Tibial nerve (tissue), 4 donors: ENCODE measurements at places on chromosomes 16 and 17. TPM values are rescaled to one million over a fixed set of nuclear protein-coding genes. Genes with fewer than 3 reads are reported as not detected.

CNTNAP1 gene
- total RNA-seq = 21.0 TPM

PIGW gene
- total RNA-seq = 3.3 TPM

SDR42E2 gene
- total RNA-seq = not detected

ZSCAN10 gene
- not detected for total RNA-seq

EIF3CL gene
- total RNA-seq = 215 TPM

ARHGAP27 gene
- total RNA-seq = 18.4 TPM

DCUN1D3 gene
- total RNA-seq = 28.9 TPM

SLC38A8 gene
- not detected for total RNA-seq

MT2A gene
- 329 TPM for total RNA-seq

GRAP gene
- 7.5 TPM for total RNA-seq

TOP2A gene
- 0.21 TPM for total RNA-seq

BCL6B gene
- 1.9 TPM for total RNA-seq

GRCh38 chr17:7951143-7951792 lies 19.3 kb downstream of the CNTROB start:
- DNase-seq = no peak

- DNase-seq = no peak
Measured at GRCh38 chr17:69608141-69608540, 193.6 kb downstream of the MAP2K6 start.

DNA sequence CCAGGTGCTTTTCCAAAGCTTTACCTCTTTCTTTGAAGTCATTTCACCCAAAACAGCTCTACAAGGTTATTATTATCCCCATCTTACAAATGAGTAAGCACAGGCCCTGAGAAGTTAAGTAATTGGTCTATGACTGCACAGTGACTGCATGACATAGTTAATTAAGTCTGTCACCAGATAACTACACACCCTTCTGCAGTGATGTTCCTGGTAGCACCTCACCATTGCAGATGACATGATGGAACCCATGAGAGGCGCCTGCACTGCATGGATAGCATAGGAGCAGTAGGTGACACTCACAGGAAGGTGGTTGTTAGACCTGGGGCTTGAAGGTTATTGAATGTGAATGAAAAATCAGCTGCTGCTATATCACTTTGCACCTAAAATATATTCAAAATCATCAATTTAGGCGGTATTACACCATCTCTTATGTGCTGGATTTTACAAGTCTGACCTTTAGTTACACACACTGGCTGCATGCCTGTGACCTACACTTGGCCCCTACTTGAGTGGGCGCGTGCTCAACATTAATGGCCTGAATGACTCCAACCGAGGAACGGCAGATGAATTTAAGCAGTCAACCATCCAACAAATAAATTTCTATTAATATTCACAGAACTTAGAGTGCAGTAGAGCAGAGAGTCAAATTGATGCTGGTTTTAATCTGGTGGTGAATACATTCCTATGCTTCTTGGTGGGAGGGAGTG lies 239.6 kb downstream of the CDH11 start:
- no peak for DNase-seq

- DNase-seq = no peak
Measured at GRCh38 chr17:80783486-80783885, 208.2 kb upstream of the CHMP6 start.

DNA sequence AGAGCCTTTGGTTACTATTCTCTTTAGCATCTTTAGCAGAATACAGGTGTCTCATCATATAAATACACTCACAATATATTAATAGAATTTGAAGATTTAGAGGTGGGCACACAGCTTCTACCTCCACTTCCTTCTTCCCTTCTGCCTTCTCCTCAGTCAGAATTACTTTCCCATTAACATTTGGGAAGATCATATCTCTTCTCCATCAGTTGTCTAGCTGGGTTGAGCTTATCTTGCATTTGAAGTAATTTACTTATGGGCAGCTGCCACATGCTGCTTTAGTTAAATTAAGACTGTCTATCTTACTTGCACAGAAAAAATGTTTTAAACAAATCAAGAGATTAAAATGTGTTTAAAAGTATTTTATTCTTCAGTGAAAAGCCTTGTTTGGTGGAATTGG lies 110.1 kb upstream of the ASIC2 start:
- DNase-seq = no peak

DNA sequence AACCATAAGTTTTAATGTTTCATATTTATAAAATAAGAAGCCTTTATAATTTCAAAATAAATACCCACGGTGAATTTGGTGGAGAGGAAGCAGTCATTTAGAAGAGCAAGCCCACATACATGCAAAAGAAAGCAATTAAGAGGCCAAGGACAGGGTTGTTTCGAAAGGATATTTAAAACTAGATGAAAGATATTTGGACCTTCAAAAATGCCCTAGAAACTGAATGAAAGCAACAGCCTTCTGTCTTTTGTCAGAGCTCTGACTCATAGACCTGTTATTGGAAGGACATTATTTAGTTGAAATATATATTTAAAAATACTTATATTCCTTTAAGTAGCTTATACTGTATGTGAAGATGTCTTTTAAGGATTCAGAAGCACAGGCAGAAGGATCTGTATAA lies 8.6 kb upstream of the METTL9 start:
- no peak for DNase-seq

GRCh38 chr17:54876656-54877195 lies 23.9 kb upstream of the TOM1L1 start:
- no peak for DNase-seq

GRCh38 chr17:74521701-74522201 lies 9.5 kb downstream of the CD300LB start:
- DNase-seq = no peak

DNA sequence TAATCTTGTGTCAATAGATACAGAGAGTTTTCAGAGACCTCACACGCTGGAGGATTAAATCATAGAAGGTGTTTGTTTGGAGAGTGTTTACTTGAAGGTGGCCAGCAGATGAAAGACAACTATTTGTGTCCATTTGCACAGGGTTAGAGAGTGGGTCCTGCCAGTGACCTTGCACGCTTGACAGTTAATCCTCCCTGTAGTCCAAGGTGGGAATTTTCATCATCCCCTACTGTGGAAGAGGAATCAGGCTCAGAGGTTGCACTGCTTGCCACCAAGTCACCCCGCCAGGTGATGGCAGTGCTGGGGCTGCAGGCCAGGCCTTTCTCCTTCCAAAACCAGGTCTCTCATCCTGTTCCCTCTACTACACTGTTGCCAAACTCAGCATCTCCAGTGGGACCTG lies 12.3 kb downstream of the CDH1 start:
- DNase-seq = no peak

- DNase-seq = no peak
Measured at GRCh38 chr16:66344533-66345145, 21.9 kb upstream of the CDH5 start.

DNA sequence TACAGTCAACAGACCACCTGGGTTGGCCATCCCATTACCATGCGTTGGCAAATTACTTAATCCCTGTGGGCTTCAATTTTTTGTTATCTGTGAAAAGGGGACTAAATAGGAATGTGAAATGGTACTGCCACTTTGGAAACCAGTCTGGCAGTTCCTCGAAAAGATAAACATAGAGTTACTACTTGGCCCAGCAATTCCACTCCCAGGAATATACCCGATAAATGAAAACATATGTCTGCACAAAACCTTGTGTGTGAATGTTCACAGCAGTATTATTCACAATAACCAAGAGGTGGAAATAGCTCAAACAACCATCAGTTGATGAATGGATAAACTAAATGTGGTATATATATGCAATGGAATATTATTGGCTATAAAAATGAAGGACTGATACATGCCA lies 87.9 kb downstream of the TANGO6 start:
- no peak for DNase-seq

DNA sequence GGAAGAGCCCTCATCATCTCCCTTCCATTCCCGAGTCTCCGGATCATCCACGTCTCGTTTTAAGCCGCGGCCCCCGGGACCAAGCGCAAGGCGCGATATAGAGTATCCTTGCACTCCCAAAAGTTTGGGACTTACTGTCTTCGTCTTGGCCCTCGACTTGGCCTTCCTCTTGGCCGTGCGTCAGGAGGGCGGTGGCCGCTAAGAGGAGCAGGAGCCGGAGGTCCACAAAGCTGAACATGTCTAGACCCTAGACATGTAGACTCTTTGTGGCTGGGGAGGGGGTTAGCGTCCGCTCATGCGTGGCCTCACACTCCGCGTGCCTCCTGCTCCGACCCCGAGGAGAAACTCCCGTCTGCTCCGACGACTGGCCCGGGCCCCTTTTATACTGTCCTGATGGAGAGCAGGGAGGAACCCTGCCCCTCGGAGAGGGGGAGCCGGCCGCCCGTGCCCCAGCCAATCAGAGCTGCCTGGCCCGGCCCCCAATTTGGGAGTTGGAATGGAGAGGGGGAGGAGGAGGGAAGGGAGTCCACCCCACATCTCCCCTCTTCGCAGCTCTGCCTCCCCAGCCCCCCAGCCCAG lies at the start of gene COL1A1:
TSS of gene COL1A1 (minus strand) at position 356 of the 579 bp plus-strand sequence. CDS start at position 238, 118 bp downstream.
- DNase-seq = peak; percentile 72

GRCh38 chr16:22035153-22035552 lies 27.2 kb downstream of the MOSMO start:
- DNase-seq = no peak

- DNase-seq = no peak
Measured at GRCh38 chr16:76656994-76657393, 379.8 kb downstream of the CNTNAP4 start.

DNA sequence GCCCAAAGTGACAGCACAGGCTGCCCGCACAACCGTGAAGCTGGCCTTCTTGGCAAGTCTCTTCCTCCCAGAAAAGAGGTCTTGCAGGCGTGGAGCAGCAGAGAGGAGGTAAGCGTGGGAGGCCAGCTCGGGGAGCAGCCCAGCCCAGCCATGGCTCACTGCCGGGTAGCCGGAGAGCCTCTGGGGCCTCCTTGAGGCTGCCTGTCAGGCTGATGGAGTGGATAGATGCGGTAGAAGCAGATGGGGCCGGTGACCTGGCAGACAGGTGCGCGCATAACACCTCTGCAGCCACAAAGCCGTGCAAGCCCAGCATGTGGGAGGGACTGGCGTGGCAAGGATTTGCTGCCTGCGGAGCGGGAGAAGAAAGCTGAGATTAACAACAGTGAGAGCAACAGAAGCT lies 17.1 kb upstream of the DOK4 start:
- DNase-seq = no peak
